Stimulated activated CD4-positive, alpha-beta T cell treated with anti-CD3 and anti-CD28 coated beads, Interleukin-1b, Interleukin-23, amount 100 ng/mL, for 1 hour (primary cell): ENCODE measurements at places on chromosomes 7 and 10.

GRCh38 chr10:78507510-78508160 lies 474.0 kb downstream of the RPS24 start:
- DNase-seq = no peak

DNA sequence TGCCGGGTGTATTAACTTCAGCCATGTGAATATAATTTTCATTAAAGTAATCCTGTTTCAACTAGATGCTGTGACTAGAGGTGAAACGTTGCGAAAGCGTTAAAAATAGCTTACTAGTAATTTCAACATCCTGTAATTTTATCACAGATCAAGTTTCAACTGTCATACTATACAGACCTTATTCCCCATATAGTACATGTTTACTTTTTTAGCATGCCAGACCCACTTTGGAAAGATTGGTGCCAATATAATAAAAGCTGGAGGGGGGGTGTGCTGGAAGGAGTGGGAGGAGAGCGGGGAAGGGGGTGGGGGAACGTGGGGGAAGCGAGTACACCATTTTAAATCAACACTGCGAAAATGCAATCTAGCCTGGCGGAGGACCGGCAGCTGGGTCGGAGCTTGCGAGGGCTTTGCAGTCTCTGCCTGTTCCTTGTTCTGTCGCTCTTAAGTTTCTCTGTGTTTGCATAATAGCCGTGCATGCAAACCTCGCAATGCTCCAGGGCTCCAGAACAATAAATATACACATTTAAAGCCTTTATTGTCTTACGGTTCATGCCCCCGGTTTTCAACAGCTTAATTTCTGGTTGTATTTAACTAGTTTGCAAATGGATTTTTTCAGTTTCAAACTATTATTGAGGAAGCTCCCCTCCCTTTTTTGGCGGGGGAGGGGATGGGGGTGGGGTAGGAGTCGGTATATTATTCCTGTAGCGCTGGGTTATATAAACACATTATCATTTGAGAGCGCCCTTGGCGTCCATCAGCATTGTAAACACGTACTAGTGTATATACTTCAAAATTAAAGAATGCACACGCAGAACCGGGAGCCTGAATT lies 1.3 kb upstream of the ARID5B start:
- DNase-seq = no peak

GRCh38 chr7:75711076-75711475 lies 27.7 kb downstream of the HIP1 start:
- DNase-seq = no peak

DNA sequence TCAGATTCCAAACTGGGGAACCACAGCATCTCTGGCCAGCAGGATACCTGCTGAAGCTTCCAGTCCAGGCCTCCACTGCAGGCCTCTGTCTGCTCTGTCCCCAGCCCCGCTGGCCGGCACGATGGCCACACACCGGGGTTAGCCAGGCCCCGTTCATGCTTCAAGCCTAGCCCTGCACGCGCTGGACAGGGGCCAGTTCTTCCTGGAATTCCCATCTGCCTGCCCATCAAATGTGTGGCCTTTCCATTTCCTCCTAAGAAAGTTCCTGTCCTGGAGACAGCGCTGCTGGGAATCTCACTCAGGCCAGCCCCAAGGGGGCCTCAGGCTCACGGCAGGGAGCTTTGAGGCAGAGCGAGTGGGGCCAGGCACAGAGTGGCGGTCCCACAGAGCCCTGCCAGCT lies 18.0 kb downstream of the SH2B2 start:
- DNase-seq = no peak

GRCh38 chr7:15937571-15937970 lies 251.1 kb upstream of the MEOX2 start:
- DNase-seq = no peak

DNA sequence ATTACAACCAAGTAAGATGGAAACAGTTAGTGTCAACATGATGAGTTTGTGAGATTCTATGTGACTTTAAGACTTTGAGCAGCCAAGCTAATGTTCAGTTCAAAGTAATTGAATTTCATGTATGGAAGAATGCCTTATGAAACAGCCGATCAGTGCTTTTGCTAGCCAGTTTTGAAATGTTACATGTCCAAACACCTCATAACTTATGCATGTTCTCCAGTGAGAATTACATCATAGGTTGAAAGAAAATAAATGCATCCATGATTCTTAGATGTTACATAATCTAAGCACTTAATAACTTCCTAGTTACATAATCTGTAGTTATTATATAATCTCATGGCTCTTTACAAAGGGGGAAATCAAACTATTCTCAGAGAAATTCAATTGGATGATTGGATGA lies 211.3 kb downstream of the BICC1 start:
- DNase-seq = no peak
